ENCODE measurements at places on chromosomes 7 and 10. TPM values are rescaled to one million over a fixed set of nuclear protein-coding genes. Genes with fewer than 3 reads are reported as not detected.

Gene ADAP1
- polyA plus RNA-seq: 37.7 TPM

Gene TBATA
- not detected for polyA plus RNA-seq

Gene SOSTDC1
- polyA plus RNA-seq: not detected

Gene AKAP9
- polyA plus RNA-seq: 49.2 TPM

Gene GIMAP1
- polyA plus RNA-seq: 86.1 TPM

Gene SPDYE2B
- polyA plus RNA-seq: 0.28 TPM

Gene FFAR4
- polyA plus RNA-seq: not detected

Gene STK31
- 0.15 TPM for polyA plus RNA-seq

Gene VWC2
- not detected for polyA plus RNA-seq

Gene CDHR1
- 1.4 TPM for polyA plus RNA-seq

Gene TEX47
- polyA plus RNA-seq: not detected
